ENCODE measurements at places on chromosomes 2 and 18. TPM values are rescaled to one million over a fixed set of nuclear protein-coding genes. Genes with fewer than 3 reads are reported as not detected.
A peak's percentile ranks its signal among the peaks of the same experiment; 100 is the strongest.

The ZNF804A gene
- total RNA-seq: 2.8 TPM

The PROM2 gene
- 1.3 TPM for total RNA-seq

The SERPINB11 gene
- total RNA-seq: not detected

The TUBA3E gene
- total RNA-seq: not detected

The FBXO36 gene
- total RNA-seq: 3.3 TPM

The ZNF2 gene
- 4.1 TPM for total RNA-seq

The MYO1B gene
- 4.1 TPM for total RNA-seq

The RANBP2 gene
- 60.2 TPM for total RNA-seq

The DSC2 gene
- total RNA-seq: not detected

The MSH6 gene
- total RNA-seq: 101 TPM

The SLC19A3 gene
- total RNA-seq: 0.10 TPM

The LIMS2 gene
- total RNA-seq: 6.2 TPM

The MC4R gene
- total RNA-seq: 3.9 TPM

The SH3YL1 gene
- 22.5 TPM for total RNA-seq

The SCN1A gene
- not detected for total RNA-seq

DNA sequence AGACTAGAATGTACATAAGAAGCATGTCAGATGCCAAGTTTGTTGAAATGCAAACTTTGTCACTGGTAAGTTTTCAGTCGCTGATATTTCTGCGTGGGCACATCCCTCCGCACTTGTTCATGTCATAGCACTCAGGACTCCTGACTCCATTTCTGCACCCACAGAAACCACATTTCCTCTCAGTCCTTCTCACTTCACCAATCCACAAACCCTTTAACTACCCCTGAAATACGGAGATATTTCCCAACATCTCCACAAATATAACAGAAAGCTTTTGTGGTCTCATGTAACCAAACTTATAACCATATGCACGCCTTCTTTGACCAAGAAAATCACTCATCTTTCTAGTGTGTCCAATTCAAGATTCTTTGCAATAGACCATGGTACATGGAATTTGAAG lies 276.9 kb upstream of the ERBB4 start:
- no peak for DNase-seq

GRCh38 chr2:239287461-239287860 lies 113.4 kb downstream of the HDAC4 start:
- no peak for DNase-seq

DNA sequence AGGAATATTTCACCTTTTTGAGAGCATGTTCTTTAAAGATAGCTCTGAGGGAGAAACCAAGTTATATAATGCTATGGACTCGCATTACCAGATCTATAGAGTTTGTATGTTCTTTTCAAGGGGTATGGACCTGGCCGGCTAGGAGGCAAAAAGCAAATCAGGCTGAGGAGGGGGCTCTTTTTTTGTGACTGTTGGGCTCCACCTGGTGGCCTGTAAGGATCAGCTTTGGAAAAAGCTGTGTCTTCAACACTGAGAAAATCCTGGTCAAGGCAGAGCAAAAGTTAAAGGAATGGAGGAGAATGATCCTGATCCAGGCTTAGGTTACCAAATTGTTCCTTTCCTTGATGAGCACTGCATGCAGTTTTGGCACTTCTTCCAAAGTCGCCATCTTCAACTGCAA lies 180.5 kb downstream of the DIS3L2 start:
- peak; percentile 46 for DNase-seq

DNA sequence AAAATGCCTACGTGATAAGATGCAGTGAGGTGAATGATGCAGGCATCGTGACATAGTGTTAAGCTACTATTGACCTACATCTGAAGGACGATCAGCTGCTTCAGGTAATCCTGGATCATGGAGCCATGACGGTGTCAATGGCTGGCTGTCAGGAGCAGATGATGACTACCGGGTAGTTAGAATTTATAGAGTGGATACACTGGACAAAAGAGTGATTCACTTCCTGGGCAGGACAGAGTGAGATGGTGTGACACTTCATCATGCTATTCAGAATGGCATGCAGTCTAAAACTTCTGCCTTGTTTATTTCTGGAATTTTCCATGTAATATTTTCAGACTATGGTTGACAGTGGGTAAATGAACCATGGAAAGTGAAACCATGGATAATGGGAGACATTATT lies 29.5 kb downstream of the METTL8 start:
- DNase-seq: peak; percentile 92

- DNase-seq: no peak
Observed at GRCh38 chr2:173750353-173750801, 214.8 kb downstream of the SP3 start.

DNA sequence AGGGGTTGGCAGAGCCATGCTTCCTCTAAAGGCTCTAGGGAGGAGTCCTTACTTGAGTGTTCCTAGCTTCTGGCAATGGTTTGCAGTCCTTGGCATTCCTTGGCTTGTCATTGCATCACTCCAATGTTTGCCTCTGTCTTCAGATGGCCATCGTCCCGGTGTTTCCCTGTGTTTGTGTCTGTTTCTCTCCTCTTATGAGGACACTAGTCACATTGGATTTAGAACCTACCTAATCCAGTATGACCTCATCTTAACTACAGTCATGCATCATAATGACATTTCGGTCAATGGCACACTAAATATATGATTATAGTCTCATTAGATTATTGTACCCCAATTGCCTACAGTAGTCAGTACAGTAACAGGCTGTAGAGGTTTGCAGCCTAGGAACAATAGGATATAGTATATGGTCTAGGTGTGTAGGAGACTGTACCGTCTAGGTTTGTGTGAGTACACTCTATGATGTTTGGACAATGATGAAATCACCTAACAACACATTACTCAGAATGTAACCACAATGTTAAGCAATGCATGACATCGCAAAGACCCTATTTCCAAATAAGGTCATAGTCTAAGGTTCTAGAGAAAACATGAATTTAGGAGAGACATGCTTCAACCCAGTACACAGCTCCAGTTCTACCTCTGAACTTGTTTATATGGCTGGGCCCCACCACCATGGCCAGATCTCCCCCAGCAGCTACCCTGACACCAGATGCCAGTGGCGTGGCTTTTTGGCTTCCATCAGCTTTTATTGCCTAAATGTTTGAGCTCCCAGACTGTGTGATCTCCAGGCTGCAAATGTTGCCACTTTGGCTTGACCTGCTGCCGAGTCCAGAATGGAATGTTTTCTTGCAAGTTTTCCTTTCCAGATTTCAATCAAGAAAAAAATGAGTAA lies 22.1 kb downstream of the SRD5A2 start:
- DNase-seq: no peak

- no peak for DNase-seq
Observed at GRCh38 chr2:174551697-174552096, 45.9 kb downstream of the WIPF1 start.

- peak; percentile 92 for DNase-seq
Observed at GRCh38 chr2:130336877-130337734, 5.6 kb upstream of the IMP4 start.

GRCh38 chr2:191627518-191627917 lies 50.4 kb upstream of the NABP1 start:
- DNase-seq: no peak

DNA sequence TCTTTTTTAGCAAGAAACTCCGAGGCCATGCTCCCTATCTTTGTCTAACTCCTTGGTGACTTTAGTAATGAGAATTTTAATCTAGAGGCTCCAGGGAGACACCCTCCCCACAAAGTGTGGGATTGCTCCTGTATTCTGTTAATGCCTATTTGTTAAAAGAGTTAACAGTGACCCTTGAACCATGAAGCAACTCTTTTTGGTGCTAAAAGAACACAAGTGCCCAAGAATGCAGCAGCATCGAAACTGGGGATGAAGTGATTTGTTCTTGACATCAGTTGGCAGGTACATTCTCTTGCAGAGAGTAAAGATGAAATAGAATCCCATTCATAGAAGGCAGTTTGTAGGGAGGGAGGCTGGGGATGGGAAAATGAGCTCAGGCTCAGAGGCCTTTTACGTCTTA lies 50.0 kb downstream of the FMNL2 start:
- DNase-seq: no peak

GRCh38 chr2:42907835-42908234 lies 115.5 kb upstream of the HAAO start:
- DNase-seq: no peak

GRCh38 chr2:81445176-81445575 lies 1140.6 kb upstream of the LRRTM1 start:
- DNase-seq: no peak

GRCh38 chr18:13437796-13438506 lies 219.4 kb downstream of the LDLRAD4 start:
- DNase-seq: no peak

DNA sequence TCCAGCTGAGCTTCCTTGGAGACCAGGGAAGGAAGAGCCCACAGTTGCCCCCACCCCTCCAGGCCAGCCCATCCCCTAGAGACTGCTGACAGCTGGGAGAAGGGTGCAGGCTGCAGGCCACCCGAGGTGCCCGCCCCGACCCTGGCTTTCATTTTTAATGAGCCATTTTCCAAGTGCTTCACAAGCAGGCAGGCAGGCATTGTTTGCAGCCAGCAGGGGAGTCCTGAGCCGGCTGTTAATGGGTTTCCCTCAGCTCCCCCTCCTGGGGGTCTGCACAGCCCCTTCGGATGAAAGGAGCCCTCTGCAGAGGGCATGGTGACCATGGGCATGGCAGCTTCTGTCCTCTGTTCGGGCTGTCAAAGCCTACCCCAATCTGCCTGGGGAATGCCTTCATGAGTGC lies 94.5 kb downstream of the ZBTB7C start:
- no peak for DNase-seq

- DNase-seq: no peak
Observed at GRCh38 chr2:108986916-108987510, 2.0 kb downstream of the EDAR start.

DNA sequence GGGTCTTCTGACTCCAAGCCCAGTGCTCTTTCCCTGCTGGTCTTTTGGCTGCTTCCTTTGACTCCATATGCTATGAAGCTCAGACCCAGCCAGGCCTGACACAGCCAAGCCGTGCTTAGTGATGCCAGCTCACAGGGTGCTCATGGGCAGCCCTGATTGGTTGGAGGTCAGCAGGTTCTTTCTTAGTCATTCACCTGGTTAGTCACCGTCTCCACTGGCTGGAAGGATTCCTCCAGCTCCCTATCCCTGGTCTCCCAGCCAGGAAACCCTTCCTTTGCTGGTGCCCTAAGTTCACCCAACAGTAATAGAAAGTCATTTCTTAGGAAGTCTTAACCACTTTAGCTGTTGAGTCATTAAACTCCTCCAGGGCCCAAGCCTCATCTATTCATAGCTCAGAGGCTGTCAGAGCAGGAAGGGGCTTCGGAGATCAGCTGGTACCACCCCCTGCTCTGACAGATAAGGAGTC lies 3.9 kb downstream of the KCNK3 start:
- peak; percentile 99 for DNase-seq

DNA sequence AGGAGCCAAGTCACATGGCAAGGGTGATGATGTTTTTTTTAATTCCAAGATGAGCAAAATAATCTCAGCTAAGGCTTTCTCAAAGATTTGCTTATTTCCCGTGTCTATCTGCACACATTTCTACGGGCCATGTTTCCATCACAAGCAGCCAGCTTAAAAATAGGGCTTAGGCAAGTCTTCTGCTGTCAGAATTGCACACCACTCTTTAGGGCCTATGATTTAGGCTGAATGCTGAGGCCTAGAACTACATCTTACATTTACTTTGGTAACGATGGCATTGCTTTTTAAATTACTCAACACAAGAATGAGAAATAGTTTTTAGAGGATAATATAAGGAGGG lies 144.2 kb downstream of the RNF144A start:
- no peak for DNase-seq

- DNase-seq: no peak
Observed at GRCh38 chr2:58930537-58930936, 689.4 kb upstream of the FANCL start.

- DNase-seq: peak; percentile 48
Observed at GRCh38 chr18:55034742-55035141, 75.5 kb upstream of the CCDC68 start.

All from A172 (cell line).